ENCODE measurements at places on chromosomes 12 and 14.

GRCh38 chr14:74179856-74180255, 59.4 kb upstream of the VSX2 start:
- DNase-seq, result no peak

DNA sequence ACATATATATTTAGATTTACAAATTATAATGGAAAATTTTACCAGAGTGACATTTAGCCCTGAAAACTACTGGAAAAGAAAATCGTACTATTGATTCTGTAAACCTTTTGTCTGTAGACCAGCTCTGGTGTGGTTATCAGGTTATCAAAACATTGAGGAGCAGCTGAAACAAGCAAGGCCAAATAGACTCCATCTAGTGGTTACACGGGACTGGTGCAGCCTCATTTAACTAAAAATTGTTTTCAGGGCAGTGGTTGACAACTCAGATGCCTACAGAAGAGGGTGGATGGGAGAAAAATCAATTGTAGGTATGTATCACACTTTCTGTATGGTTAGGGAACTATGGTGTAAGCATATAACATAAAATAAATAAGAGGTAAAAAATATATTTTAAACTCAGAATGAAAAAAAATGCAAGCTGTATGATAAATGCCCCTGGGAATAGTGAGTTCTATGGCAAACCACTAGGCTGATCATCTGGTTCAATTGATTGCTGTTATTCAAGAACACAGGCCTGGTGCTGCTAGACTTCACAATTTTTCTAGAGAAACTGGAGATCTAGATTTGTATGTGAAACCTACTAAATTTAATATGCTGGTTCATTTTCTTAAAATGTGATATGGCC, 51.2 kb downstream of the ACSS3 start:
- peak; percentile 26 for DNase-seq

GRCh38 chr12:127268213-127268612, 998.8 kb upstream of the TMEM132C start:
- no peak for DNase-seq

DNA sequence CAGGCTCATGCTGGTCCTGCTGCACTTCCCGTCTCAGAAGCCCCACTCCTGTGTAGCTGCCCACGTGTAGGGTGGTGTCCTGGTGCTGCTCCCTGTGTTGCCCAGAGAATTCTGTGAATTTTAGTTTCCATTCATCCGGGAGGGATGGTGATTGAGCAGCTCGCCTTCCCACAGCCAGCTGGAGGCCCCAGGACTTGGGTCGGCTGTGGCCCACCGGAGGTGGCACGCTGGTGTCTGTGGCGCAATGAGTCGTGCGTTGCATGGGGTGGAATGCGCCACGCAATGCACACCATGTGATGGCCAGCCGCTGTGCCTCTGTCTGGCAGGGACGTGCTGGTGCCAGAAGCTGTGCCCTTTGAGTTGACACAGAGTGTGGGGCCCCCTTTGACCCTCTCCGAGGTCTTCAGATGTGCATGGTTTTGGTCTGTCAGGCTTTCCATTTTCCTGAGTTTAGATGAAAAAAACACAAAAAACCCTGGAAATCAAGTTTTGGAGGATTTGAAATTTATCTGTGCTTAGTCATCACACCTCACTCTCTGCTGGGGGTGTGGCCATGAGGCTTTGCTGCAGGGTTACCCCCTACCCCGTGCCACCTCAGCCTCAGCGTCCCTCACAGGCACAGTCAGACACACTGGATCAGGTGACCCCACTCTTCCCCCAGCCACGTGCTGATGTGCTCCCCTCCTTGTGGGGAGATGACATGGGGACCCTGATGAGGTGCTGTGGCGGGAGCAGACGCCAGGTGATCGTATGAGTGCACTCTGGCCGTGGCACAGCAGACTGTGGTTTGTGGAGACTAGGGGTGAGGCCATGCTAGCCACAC, 64.6 kb downstream of the EP400 start:
- DNase-seq, result no peak

GRCh38 chr12:26080911-26081310, 43.9 kb downstream of the BHLHE41 start:
- no peak for DNase-seq

DNA sequence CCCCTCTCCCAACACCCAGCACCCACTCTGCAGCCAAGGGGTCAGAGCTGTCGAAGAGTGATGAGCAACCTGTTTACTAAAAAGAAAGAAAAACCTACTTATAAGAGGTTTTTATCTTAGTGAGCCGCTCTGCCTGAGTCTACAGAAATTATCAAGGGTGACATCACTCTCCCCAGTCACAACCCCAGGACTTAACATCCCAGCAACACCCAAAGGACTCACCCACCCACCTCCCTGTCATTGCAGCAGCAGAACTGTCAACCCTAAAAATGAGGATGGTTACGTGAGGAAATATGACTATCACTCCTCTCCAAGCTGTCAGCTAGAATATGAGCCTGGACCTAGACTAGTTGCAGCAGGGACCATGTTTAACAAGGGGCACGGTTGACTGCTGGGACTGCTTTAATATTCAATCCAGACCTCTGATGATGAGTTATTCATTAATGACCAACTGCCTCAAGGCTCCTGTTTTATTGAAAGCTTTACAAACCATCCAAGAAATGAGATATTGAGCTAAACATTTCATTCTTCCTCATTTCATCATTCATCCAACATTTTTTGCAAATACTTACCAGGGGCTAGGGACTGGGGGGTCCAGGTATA, 53.9 kb upstream of the FICD start:
- DNase-seq, result no peak

GRCh38 chr14:33165144-33165925, 226.7 kb downstream of the NPAS3 start:
- peak; percentile 9 for DNase-seq

- peak; percentile 75 for DNase-seq
Measured at GRCh38 chr12:4272424-4273272, 914 bp upstream of the CCND2 start.

DNA sequence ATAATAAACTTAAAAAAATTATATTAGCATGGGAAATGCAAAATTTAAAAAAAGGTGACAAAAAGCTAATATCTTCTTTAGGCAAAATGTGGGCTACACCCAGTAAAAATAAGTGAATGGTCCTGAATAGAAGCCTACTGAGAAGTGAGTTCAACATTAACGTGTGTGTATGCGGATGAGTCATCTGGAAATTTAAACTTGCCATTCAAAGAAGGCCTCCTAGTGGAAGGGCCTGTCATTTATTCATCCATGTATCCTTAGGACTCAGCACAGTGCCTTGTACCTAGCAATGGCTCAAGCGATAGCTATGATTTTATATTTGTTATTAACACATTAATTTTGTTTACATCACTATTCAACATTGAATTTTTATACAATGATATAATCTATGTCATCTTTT, 226.2 kb downstream of the NUBPL start:
- no peak for DNase-seq

GRCh38 chr14:92564344-92565039, 50.9 kb downstream of the RIN3 start:
- no peak for DNase-seq

DNA sequence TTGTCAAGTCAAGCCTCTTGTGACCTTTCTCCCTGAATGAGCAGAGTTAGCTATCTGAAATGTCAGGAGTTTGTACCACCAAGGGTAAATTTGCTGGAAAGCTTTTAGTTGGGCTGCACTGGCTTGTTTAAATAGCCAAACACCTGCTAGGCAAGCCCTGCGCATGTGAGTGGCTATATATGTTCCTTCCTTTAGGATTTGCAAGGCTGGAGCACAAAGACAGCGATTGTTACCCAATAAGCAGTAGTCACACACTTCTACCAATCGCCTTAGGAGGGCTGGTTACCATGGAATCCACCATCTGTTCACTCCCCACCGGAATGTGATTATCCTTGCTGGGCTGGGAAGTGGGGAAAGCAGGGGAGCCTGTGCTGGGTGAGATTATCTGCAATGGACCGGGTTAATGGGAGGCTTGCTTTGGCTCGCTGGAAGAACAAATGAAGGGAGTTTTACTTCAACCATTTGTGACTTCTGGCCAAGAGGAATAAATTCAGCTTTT, 102.5 kb downstream of the FGD4 start:
- peak; percentile 60 for DNase-seq

DNA sequence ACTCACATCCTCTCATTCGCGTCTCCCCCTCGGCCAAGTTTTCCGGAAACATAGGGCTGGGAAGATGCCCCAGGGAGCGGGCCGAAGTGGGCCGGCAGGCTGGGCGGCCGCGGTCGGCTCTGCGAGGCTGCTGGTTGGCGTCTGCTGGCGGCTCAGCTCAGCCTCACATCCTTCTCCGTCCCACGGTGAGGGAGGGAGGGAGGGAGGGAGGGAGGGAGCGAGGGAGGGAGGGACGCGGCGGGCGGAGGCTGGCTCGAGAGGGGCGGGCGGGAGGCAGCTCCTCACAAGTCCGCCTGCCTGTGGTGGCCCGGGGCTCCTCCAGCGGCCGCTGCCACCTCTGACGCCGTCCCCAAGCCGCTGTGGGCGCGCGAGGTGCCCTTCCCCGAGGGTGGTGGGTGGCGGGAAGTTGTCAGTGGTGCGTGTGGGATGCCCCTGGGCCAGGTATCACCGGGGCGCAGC, 93.8 kb downstream of the RFLNA start:
- DNase-seq, result peak; percentile 78

GRCh38 chr12:96425321-96425720, 25.1 kb upstream of the CDK17 start:
- DNase-seq, result no peak

DNA sequence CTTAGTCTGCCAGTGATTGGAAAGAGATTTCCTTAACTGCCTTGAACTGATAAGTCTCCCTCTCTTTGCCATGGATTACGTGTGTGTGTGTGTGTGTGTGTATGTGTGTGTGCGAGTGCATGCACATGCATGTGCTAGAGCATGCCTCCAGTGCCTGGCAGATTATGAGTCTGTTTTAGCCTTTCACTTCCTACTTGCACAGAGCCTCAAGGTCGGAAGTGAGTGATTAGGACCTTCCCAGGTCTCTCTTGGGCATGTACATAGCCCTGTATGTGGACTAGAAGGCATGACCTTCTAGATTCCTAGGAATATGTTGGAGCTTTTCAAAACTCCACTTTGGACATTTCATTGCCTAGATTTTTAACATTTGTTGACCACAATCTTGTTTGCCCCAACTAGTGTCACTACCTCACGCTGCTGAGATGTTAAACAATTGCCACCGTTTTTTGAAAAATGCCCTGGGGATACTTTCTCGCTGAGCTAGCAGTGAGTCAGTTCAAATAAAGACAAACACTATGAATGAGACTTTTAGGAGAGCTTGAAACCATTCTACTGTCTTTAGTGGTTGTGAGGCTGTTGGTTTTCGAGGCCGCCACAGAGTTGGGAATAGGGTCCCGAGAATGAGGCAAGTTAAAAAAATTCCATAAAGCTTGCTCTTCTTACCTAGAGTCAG, 28.2 kb downstream of the KIAA0586 start:
- no peak for DNase-seq

GRCh38 chr14:96309133-96309895, 53.3 kb downstream of the BDKRB1 start:
- DNase-seq, result no peak

DNA sequence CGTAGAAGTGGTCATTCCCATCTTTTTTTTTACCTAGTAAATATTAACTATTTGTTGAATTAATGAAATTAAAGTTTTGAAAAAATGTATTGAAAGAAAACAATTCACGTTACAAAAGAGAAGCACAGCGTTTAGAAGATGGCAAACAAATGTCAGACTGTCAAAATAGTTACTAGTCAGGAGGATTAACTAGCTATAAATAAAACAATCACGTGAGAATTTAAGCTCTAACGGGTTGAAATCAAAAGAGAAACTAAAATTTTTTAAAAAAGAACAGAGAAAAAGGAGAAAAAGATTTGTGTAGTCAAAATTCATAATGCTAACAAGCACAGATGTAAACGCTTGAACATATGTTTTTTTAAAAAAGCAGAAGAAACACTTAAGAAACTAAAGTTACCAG, 26.4 kb downstream of the DDHD1 start:
- DNase-seq, result no peak

DNA sequence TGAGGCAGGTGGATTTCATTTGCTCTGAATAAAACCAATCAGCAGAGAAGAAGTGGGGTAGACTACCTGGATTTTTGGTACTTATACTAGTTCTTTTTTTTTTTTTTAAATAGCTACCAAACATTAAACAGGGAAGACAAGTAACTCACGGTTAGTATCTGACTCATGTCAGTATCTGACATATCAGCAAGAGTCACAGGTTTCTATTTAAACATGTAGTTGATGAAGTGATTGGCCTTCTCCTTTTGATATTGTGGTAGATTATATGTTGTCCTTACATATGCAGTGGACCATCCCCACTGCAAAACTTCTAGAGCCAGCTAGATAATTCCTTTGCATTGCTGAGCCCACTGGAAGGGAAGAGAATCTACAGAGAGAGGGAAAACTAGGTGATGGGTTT, 208.0 kb downstream of the ANO6 start:
- DNase-seq, result no peak

GRCh38 chr12:112418273-112418607, 507 bp upstream of the PTPN11 start:
- DNase-seq, result no peak

GRCh38 chr12:80364056-80364455, 80.0 kb upstream of the PTPRQ start:
- DNase-seq, result no peak

- DNase-seq, result no peak
Measured at GRCh38 chr12:110254971-110255540, 26.0 kb upstream of the ATP2A2 start.

GRCh38 chr14:91977884-91978283, 30.4 kb upstream of the FBLN5 start:
- no peak for DNase-seq

GRCh38 chr12:52060498-52061177, 9.1 kb upstream of the ATG101 start:
- no peak for DNase-seq

DNA sequence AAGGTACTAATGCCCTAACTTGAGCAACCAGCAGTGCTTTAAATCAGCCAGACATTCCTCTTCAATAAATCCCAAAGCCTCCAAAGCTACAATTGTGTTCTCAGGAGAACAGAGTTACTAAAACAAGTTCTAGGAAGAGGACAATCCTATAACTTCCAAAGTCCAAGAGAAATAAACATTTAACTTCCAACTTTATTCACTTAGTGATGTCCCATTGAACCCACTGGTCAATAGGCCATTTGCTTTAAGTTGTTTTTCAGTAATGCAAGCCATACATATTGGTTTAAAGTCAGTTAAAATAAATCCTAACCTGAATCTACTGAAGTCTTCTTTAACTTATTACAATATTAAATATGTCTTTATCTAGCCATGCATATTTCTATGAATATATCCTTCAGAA, 165.4 kb downstream of the PAWR start:
- DNase-seq, result no peak

DNA sequence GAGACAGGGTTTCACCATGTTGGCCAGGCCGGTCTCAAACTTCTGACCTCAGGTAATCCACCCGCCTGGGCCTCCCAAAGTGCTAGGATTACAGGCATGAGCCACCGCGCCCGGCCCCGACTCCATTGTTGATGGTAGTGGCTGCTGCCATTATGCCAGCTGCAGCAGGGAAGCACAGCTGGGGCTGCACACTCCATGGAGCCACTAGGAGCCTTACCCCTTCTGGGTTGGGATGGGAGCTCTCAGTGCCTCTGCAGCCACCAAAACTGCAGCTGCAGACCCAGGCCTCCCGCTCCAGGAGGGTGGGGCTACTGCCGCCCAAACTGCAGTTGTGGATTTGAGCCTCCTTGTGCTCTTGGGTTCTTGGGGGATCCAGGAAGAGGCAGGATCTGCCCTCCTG, 25.9 kb downstream of the TCHP start:
- no peak for DNase-seq

All from nephron progenitor cell (in vitro differentiated cells).